T-helper 2 cell treated with Interferon-gamma antibody and Interleukin-4, amounts not matched to agents 5 μg/mL and 100 μg/mL, for 36 hours (primary cell): ENCODE measurements at places on chromosomes 16 and 17.

- DNase-seq: no peak
These were observed 202.3 kb downstream of the HS3ST4 start for GRCh38 chr16:25894093-25894492.

- DNase-seq: no peak
These were observed 719.0 kb downstream of the KCNJ2 start for GRCh38 chr17:70888324-70888723.

- DNase-seq: no peak
These were observed 108.0 kb upstream of the DNAH9 start for GRCh38 chr17:11490171-11490755.

- no peak for DNase-seq
These were observed at the start of gene MTSS2 for GRCh38 chr16:70685938-70686375. Gene MTSS2 (minus strand): TSS chr16:70686053. CDS start chr16:70685791, 262 bp downstream.

DNA sequence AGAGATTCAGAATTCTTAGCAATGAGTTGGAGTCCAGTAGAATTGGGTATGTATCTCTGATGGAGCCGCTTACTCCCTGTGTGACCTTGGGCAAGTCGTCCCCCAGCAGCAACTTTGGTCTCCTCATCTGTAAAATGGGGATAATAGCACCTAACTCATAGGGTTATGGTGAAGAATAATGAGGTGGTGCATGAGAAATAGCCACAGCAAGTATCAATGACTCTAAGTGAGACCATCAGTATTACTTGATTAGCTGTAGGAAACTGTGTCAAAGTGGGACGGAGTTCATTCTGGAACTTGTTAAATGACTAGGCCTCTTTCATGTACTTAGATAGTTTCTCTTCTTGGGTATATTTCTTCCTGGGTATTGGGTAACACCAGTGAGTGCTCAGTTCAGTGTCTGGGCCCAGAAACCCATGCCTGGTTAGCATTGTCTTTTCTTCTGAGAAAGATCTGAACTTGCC, 6.4 kb downstream of the PRKCB start:
- DNase-seq: peak; percentile 65

DNA sequence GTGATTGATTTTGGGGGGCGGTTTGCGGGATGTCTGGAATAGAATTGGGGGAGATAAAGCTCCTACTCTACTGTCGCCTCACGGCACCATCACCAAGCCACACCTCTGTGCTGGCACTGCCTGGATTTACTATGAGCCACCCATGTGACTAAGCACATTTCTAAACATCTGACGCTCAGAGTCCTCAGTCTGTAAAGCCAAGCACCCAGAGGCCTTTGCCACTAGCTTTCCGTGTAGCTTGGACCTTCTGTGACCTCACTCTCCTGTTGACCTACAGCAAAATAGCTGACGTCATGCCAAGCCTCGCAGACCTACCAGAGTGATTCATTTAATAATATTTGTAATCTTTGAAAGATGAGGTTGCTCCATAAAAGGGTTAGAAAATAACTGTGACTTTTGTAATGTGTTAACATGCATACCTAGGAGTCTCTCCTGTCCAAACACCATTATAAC, 38.5 kb upstream of the MYOCD start:
- no peak for DNase-seq

GRCh38 chr17:9895923-9896322, 9.1 kb downstream of the RCVRN start:
- DNase-seq: no peak

DNA sequence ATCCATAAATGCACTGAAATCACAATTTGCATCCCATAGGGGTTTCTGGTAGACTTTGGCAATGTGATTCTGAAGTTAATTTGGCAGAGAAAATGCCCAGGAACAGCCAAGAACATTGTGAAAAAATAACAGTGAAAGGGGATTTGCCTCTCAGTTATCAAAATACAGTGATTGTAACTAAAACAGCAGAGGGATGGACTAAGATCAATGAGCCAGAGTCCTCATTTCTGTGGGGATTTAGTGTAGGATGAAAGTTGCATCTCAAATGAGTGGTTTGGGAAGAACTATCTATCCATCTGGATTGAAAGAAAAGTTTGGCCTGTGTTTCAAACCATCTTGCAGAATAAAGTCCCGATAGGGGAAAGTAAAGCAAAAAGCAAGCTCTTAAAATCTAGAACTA, 28.1 kb downstream of the MYBBP1A start:
- DNase-seq: no peak

- no peak for DNase-seq
These were observed 17.4 kb upstream of the RASD1 start for GRCh38 chr17:17513626-17514025.

DNA sequence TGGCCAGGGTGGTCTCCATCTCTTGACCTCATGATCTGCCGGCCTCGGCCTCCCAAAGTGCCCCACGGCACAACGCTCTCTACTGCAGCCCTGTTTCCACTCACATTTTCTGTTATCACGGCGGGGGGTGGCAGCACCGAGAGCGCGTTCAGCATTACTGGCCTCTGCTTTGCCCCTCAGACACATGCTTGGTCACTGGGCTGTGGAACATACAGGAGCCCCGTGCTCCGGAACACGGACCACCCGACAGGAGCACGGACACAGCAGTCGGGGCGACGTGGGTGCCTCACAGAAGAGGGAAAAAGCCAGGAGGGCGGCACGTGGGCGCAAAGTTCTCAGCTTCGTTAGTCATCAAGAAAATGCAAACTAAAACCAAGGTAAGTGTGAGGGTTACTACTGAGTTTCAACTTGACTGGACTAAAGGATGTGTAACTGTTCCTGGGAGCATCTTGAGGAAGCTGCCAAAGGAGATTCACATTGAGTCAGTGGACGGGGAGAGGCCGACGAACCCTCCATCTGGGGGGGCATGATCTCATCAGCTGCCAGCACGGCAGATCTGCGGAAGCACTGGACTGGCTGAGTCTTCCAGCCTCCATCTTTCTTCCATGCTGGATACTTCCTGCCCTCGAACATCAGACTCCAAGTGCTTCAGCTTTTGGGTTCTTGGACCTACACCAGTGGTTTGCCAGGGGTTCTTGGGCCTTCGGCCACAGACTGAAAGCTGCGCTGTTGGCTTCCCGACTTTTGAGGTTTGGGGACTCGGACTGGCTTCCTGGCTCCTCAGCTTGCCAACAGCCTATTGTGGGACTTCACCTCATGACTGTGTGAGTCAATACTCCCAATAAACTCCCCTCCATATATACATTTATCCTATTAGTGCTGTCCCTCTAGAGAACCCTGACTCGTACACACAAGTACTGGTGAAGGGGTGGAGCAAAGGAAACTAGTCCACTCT, 106.8 kb downstream of the ZNF778 start:
- DNase-seq: peak; percentile 77

DNA sequence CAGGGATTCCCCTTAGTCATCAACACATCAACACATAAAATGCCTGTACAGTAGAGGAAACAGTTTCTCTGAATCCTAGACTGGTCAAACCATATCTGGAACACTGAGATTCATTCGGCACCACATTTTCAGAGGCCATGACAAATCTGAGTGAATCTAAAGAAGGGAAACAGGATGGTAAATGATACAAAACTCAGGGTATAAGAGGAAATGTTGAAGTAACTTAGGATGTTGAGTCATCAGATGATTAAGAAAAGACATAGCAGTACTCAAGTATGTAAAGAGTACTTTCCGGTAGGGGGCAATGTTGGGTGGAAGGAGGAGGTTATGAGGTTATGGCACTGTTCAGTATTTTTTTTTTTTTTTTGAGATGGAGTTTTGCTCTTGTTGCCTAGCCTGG, 358.5 kb upstream of the PMFBP1 start:
- DNase-seq: no peak

GRCh38 chr16:47721006-47721637, 260.0 kb downstream of the PHKB start:
- DNase-seq: no peak

- no peak for DNase-seq
These were observed 59.2 kb downstream of the PLD6 start for GRCh38 chr17:17146786-17147406.

DNA sequence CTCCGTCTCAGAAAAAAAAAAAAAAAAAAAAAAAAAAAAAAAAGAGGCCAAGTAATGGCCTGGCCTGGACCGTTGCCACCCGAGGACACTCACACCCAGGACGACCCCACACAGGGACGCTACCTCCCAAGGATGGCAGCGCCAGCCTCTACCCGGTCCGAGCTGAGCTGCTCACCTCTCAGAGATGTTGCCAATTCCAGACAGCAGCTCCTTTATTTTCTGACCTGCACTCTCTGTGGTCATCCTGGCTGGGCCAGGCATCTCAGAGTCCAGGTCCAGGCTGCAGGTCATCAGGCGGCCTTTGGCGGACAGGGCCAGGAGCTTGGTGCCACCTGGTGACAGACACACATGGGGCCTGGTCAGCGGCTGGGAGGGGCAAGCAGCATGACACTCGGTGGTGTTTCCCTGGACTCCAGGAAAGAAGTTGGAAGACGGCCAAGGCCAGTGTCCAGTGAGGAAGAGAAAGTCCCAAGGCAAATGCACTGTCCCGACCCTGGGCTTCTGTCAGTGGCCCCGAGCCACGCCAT, 3.1 kb downstream of the FAAP100 start:
- DNase-seq: no peak

DNA sequence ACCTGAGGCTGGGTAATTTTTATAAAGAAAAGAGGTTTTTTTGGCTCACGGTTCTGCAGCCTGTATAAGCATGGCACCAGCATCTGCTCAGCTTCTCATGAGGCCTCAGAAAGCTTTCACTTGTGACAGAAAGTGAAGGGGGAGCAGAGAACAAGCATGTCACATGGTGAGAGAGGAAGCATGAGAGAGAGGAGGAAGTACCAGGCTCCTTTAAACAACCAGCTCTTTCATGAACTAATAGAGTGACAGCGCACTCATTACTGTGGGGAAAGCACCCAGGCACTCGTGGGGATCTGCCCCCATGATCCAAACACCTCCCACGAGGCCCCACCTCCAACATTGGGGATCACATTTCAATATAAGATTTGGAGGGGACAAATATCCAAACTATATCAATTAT, 86.8 kb downstream of the USP32 start:
- DNase-seq: no peak

- no peak for DNase-seq
These were observed 75.0 kb upstream of the LHX1 start for GRCh38 chr17:36862116-36862920.

DNA sequence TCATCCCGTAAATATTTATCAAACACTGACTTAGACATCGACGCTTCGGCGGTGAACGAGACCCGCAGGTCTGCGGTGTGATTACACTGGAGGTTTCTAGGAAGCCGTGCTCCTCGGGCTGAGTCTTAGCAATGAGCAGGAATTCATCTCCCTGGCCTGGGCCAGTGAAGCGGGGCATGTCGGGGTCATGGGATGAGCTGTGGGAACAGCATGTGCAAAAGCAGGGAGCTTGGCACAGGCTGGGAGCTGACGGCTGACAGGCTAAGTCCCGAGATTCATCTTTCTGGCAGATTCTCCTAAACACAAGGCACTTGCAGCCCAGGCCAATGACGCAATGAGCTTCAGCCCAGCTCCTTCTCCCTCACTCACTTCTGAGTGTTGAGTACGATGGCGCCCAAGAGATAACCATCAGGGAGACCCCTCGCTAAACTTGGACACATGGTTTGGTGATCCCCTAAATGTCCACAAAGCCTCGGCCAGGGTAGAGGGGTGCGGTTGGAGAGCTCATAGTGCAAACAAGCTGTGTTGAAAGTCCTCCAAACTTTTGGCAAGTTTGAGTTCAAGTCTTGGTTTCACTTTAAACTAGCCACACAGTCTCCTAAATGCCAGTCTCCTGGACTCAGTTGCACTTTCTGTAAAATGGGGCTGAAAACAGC, 12.8 kb downstream of the CRISPLD2 start:
- DNase-seq: no peak

GRCh38 chr16:79307214-79307613, 293.3 kb downstream of the MAF start:
- no peak for DNase-seq

- no peak for DNase-seq
These were observed 561 bp downstream of the CCDC47 start for GRCh38 chr17:63772801-63773271.

DNA sequence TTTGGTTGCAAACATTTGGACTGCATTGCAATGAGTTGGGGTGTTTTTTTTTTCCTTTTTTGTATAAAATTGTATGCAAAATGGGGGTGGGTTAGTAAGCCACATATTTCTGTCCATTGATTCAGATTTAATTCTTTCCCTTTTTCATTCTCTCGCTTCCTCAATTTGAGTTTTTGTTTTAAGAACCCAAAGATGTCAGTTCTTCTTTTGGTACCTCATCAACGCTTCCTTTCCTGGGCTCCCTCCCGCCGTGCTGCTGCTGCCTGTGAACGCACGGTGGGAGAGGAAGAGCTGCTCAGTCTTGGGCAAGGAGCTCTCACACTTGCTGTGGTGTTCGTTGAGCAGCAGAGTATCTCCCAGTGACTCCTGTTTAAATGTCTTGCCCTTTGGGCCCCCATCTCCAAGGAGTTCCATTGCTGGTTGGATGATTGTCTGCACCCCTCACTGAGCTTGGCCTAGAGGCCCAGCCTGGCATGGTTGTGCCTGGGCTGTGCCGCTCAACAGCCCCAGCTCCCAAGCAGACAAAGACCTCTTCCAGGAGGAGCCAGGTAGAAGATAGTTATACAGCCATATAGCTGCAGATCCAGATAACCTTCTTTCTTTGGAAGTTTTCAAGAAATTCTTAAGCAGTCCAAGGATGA, 13.6 kb downstream of the UBFD1 start:
- no peak for DNase-seq

DNA sequence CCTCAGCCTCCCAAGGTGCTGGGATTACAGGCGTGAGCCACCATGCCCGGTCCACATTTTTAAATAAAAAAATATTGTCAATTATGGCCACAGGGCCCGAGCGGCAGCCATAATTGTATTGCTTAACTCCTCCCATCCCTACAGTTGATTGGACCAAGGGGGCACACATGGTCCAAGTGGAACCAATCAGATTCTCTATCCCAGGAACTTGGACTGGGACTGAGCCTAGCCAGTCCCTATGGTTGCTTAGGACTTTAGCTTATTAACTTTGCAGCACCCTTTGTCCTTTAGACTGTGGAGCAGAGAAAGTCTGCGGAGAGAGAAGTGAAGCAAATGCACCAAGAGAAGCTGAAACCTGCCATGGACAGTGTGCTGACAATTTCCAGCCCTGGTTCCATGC, 5.5 kb upstream of the RDM1 start:
- DNase-seq: no peak

DNA sequence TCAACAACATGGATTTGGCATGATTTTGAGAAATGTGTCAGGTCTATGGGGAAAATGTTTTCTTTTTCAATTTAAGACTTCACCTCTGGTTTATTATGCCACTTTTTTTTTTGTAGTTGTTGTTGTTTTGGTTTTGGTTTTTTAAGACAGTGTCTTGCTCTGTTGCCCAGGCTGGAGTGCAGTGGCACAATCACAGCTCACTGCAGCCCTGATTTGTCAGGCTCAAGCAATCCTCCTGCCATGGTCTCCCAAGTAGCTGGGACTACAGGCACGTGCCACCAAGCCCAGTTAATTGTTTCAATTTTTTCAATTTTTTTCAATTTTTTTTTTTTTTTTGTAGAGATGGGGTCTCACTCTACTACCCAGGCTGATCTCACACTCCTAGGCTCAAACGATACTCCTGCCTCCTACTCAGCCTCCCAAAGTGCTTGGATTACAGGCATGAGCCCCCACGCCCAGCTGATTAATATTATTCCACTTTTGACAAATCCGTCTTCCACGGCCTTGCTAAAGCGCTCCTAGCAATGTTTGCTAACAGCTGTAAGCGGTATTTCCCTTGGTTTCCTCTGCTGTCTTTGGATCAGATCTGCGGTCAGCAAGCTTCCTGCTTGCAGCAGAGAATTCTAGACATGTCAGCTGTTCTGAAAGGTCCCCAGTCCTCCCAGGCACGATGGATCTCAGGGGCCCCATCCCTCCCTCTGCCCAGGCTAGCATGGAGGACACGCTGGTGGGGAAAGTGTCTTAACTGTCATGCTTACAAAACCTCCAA, 7.0 kb upstream of the MILR1 start:
- peak; percentile 37 for DNase-seq

GRCh38 chr17:2238432-2239169, 65.0 kb downstream of the SMG6 start:
- DNase-seq: no peak
